ENCODE measurements at places on chromosomes 2 and 18.

GRCh38 chr2:41998186-41999127 lies 49.4 kb upstream of the PKDCC start:
- DNase-seq, result peak; percentile 45

DNA sequence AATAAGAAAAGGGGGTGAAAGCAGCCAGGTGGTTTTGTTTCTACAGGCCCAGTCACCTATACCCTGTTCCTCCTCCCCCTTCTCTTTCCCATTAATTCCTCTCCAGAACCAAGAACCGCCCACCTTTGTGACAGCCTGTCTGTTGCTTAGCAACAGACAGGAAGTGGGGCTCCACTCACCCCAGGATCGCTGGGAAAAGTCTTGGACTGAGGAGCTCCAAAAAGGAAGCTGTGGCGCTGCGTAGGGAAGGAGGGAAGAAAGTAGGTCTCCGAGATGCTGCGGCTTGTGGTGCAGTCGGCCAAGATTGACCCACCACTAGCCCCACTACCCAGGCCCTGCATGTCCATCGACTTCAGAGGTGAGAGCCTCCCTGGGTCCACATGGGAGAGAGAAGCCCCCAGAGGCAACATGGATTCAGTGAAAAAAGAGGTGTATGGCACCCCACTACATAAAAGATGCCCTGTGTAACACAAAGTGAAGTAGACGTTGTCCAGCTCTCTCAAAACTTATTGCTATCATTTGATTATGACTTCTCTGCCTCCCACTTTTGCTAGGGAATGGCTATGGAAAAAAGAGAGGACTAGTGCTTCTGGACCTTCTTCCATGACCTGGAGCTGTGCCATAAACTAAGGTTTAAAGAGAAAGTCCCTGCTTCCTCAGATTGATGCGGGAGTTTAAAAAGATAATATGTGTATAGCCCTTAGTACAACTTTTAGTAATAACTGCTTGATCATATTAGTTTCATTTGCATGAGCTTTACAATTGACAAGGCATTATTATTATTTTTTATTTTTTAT lies at the start of gene FER1L5:
FER1L5 (plus strand) TSS at position 201 of the 797 bp plus-strand sequence; CDS start at position 274, 73 bp downstream.
- peak; percentile 84 for DNase-seq

DNA sequence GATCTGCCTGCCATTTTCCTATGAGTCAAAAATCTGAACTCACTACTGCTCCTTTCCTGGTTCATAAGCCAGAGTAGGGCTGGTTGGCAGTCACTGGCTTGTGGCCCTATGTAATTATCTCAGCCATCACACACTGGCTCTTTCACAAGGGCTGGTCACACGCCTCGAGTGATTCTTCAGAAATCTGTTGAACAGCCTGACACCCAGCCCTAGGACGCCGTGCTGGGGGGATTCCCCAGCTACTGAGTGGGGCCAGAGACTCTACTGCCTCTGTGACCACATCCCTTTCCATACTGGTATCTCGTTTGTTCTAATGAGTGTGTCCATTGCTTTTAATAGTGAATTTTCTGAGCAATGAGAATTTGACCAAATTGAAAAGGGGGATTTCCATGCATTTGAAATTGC lies 45.8 kb upstream of the RBM44 start:
- no peak for DNase-seq

DNA sequence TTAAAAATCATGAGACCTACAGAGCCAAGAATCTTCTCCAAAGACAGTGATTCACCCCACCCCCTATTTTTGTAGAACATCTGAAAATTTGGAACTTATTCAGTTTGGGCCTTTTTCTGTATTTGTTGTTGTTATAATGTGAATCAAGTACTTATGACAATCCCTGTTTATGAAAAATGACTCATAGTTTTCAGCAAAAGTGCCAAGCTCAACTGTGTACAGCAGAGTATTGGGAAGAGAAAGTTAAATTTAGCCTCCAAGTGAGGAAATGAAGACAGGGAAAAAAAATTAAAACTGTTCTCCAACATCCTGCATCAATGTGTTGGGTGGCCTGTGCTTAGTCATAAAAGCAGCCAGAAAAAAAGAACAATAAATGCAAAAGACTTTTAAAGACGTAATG lies 46.2 kb downstream of the LRATD1 start:
- DNase-seq, result peak; percentile 15

DNA sequence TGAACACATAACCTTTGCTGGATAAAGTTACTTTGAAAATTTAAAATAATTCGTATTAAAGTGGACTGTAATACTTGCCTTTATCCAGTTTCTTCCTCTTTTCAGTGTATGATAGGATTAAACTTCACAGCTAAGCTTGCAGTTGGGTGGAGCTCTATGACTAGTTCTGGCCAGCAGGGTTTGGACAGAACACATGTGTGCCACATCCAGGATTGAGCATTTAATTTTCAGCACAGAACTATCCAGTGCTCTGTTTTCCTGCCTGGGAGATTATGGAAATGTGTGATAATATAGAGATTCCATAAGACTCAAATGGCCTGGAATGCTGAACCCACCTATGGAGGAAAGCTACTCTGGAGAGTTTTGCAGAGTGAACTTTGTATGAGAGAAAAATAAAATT lies 200.2 kb downstream of the OSR1 start:
- DNase-seq, result no peak

- no peak for DNase-seq
Observed at GRCh38 chr18:38698088-38698487, 1132.5 kb upstream of the CELF4 start.

DNA sequence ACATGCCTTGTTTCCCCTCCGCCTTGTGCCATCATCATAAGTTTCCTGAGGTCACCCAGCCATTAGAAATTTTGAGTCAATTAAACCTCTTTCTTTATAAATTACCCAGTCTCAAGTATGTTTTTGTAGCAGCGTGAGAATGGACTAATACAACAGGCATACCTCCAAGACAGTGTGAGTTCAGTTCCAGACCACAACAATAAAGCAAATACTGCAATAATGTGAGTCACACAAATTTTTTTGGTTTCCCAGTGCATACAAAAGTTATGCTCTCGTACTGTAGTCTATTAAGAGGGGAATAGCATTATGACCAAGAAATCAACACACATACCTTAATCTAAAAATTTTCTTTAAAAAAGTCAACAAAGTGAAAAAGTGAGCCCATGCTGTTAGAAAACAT lies 217.2 kb downstream of the NR4A2 start:
- DNase-seq, result peak; percentile 6

GRCh38 chr2:30257266-30258214 lies 26.2 kb downstream of the LBH start:
- no peak for DNase-seq

- no peak for DNase-seq
Observed at GRCh38 chr2:129050101-129050500, 731.4 kb upstream of the HS6ST1 start.

DNA sequence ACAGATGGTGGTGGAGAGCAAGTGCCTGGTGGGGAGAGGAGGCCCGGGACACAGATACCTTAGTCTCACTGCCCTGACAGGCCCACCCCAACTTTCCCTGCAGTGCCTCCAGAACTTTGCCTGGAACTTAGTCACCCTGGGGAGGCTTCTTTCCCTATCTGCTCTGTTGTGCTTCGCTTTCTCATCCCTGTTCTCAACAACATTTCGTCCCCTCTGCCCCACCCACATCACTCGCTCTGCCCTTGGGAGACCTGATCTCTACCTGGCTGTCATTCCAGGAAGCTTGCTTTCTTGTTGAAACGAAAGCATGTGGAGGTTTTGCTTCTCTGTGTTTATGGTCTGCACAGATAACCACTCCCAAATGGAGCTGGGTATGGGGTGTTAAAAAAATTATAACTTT lies 93.8 kb downstream of the PRKCE start:
- no peak for DNase-seq

GRCh38 chr2:197157879-197158537 lies 152.6 kb downstream of the ANKRD44 start:
- DNase-seq, result no peak

DNA sequence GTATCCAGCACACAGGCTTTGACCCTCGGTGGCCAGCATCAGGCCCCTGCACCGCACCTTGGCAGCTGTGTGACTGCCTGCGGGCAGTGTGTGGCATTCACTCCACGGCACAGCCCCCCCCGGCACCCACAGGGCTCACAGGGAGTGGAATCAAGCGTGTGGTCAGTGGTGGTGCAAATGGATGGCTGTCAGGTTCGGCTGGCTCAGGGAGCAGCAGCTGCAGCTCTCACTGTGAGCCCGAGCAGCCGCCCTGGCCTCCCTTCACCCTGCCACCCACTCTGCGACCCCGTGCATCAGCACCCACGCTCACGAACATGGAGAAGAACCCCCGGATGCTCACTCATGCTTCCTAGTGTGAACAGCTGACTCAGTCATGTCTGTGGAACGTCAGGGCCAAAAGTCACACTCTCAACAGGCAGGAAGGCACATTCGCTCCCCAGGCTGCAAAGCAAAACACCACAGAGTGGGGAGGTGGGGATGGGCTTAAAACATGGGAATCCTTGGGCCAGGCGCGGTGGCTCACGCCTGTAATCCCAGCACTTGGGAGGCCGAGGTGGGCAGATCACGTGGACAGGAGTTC lies 41.5 kb upstream of the GPC1 start:
- peak; percentile 22 for DNase-seq

GRCh38 chr2:233349005-233349998 lies 5.0 kb upstream of the DGKD start:
- DNase-seq, result no peak

- DNase-seq, result no peak
Observed at GRCh38 chr2:12827721-12828120, 111.0 kb downstream of the TRIB2 start.

DNA sequence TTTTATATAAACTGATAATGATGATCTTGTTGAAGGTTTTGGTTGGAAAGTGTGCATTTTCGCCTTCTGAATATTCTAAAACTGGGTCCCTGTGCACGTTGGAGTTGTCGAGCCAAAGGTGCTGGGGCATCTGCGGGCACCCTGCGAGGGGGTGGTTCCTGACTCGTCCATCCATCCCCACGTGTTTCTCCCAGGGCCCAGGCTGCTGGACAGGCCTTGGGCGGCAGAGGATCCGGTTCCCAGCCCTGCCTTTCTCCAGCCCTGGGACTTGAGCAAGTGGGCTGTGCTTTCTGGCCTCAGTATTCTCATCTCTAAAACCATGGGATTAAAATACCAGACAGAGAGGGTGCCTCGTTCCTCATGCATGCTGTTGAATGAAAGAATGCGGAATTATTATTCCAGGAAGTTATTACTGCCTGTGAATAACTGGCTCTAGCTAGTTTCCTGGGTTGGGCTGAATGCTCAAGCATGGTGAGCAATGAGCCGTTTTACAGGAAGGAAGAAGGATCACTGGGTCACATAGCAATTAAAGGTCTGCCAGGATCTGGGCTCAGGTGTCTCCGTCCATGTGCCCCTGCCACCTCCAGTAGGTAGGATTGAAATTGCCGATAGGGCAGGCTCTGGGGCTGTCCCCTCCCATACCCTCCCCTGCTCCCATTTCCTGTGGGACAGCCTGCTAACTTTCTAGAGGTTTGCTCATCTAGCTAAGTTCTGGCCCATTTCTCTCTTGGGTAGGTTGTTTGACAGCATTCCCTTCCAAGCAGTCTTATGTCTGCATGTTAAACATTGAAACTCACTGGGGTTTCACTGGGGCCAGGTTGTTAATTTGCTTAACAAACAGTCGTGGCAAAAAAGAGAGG lies 77.2 kb upstream of the HS6ST1 start:
- DNase-seq, result peak; percentile 77

- no peak for DNase-seq
Observed at GRCh38 chr2:137705296-137705695, 259.0 kb upstream of the HNMT start.
